ENCODE measurements at places on chromosomes 2 and 18.

GRCh38 chr2:6963727-6964126 is 46.5 kb downstream of the RNF144A start:
- no peak for DNase-seq

DNA sequence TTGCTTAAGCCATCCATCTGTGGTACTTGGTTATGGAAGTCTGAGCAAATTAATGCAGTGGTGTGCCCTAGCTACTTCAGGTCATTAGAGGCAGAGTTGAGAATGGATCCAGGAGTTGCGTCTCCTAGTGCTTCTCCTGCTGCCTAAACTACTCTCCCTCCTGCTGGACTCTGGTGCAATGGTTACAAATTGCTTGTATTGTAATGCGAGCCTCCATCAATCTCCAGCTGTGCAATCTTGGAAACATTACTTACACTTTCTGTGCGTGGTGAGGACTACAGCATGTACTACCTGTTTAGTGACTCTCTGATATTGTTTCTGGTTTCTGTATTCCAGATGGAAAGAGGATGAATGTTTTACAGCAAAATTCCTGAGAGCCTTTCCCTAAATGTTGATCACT is 119.0 kb upstream of the CYRIA start:
- no peak for DNase-seq

- DNase-seq, result no peak
Measured at GRCh38 chr2:12560618-12561017, 156.1 kb upstream of the TRIB2 start.

DNA sequence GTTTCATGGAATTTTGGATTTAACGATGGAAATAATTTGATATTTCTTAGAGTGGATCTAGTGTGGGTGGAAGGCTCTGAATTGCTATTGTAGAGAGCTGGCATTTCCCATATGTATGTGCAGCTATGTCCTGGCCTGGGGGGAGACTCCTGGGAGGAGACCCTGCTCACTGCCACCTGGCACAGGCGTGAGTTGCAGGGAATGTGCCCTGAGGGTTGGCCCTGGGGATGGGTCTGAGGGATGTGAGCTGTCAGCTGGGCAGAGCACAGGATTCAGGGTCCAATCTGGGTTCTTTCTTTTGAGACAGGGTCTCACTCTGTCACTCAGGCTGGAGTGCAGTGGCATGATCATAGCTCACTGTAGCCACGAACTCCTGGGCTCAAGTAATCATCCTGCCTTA is 120.2 kb downstream of the CLIP4 start:
- DNase-seq, result no peak

DNA sequence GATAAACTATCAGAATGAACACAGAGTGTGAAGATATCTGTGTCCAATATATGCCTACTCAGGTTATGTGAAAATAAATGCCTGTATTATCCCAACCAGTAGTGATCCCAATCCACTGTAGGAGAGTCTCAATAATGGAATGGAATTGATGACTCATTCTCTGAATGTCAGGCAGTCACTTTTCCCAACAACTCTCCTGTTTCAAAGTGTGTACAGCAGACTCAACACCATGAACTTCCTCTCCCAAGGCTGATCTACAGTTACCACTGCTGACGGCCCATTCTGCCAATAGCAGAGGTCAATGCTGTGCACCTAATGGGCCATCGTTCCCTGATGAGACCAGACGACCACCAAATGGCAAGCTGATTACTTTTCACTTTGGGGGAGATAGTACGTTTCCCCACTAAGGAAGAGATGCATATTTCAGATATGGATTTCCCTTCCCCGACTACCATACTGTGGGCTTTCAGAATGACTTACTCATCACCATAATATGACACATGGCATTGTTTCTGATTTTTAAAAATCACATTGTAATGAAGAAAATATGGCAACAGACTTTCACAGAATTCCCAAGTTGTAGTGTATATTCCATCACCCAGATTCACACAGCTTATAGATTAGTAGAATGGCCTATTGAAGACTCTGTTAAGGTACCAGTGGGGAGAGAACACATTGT is 601.7 kb upstream of the VRK2 start:
- DNase-seq, result no peak
